ENCODE measurements at places on chromosomes 5 and 9.
A peak's percentile ranks its signal among the peaks of the same experiment; 100 is the strongest.

DNA sequence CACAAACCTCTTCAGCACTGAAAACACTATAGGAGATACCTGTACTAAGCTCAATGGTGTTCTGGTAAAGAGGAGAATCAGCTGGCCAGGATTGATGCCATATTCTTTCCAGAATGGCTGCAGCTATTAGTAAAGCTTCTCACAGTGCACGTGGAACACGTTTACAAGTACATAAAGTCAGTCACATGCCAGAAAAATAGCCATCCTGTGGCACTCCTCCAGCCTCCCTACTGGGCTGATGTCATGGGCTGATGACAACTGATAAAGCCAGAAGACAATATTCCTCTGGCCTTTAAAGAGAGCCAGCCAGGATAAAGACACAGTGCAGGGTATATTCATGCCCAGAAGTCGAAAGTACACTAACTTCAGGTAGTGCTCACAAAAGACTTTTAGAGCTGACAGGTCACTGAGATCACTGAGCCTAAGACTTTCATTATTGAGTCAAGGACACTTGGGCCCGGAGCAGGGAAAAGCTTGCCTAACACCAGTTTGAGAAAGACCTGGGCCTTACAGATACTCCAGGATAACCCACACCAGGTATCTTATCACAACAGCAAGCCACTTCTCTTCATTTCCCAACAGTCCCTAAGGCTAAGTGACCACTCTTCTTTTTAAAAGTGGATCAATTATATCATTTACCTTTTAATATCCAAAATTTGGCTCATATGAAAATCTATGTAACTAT lies 29.4 kb downstream of the ABITRAM start:
- no peak for DNase-seq

DNA sequence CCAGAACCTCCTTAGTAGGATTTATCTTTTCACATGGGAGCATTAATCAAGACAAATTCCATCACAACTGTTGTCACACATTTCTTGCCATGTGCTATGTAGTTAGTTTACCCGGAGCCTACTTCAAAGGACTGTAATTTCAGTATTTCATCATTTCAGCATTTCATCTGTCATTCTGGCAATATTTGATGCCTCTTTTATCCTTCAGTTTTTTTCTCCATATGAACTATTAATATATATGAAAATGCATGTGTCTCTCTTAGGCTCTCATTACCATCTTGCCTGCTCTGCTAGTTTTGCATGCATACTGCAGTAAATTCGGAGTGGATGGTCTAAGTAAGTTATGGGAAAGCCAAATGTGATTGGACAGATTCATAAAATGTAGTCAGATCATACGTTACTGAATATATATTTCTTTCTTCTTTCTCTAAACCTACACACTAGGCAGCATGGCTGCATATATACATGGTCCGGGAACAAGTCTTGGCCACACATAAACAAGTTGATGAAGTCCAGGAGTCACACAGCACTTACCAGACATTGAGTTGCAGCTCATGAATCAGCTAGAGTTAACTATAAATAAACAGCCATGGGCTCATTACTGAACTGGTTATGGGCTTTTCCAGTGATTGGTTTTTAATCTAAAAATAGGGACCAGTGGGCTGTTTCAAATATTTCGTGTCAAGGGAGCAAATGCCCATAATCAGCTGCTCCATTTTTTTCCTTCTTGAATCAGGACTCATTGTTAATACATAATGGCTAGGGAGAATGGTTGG lies 46.6 kb downstream of the SPATA31D1 start:
- no peak for DNase-seq

- peak; percentile 61 for DNase-seq
Measured at GRCh38 chr9:136399176-136400037, 563 bp downstream of the SNAPC4 start.

DNA sequence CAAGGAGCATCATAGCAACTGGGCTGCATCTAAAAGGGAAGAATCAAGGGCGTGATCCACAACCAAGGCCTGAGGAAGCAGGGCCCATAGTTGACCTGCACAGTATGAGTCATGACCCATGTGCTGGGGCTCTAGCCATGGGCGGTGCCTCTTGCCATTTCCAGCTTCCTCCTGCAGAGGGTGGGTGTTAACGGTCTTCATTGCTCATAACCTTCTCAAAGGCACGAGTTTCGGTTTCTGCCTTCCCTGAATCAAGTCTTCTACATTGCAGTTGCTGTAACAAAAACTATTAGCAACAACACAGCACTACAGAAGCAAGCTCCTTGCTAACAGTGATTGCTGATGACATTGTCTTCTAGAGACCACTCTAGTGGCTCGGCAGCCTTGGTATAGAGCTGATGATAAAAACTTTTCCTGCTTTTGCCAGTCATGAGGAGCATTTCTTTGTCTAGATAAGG lies 66.9 kb downstream of the CTSL start:
- peak; percentile 72 for DNase-seq

DNA sequence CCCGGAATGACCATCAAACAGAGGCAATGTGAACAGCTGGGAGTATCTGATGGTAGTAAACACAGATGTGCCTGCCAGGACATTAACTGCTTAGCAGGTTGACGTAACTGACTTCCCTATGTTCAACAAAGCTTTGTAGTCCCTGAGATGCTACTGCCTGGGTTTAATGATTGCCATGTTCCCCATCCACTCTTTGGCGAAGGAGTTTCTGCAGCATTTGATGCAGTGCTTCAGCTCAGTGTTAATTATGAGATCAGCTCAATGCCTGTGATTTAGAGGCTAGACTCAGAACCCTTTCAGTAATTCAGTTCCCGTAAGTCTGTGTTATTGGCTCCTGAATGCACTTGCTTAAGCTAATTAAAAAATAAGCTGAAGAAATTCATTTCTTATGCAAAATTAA lies 547.3 kb upstream of the ZNF608 start:
- no peak for DNase-seq

GRCh38 chr5:75584641-75585040 lies 26.6 kb upstream of the ANKDD1B start:
- DNase-seq: no peak

- no peak for DNase-seq
Measured at GRCh38 chr5:143506836-143507552, 103.5 kb upstream of the NR3C1 start.

DNA sequence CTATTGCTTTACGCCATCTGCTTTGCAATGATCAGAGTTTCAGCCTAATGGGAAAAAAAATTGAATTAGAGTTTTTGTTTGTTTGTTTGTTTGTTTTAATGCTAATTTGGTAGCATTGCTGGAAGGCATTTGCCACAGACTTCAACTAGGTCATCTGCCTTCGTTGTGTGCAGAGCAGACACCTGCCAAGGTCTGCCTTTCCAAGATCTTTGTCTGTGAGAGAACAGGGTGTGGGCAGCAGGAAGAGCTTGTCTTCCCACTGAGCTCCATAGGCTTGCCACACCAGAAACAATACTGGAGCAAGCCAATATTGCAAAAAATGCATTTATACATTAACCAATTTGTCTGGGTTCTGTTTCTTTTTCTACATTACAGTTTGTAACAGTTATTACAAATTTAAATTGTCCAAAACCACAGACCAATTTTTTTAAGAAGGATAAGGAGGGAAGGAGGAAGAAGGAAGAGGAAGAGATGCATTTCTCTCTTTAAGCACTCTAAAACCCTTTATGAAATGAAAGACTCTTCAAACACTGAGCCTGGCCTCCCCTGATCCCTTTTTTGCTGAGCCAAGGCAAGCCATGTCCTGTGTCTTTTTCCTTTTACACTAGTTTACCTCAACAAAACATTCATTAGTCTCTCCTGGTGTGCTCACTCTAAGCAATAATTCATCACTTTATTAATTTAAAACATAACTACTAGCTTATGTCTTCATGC lies 210.5 kb downstream of the SNX18 start:
- DNase-seq: no peak

GRCh38 chr5:169744336-169744735 lies 107.3 kb downstream of the DOCK2 start:
- no peak for DNase-seq

- no peak for DNase-seq
Measured at GRCh38 chr5:65171645-65172044, 310.1 kb downstream of the ADAMTS6 start.

GRCh38 chr9:5868235-5868634 lies 22.5 kb upstream of the MLANA start:
- no peak for DNase-seq

DNA sequence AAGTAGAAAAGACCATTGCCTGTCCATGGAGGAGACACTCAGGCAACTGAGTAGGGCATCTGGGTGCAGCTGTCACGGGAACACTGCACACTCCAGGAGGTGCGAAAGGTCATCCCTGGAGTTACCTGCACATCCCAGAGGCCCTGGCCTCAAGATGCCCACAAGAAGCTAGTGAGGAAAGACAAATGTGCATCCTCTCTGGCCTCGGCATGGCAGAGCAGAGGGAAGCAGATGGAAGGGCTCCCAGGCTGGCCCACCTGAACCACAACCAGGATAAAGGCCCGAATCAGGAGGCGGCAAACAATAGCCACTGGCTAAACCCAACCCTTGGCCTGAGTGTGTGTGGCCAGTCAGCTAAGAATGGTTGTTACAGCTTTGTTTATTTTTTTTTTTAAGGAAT lies 231.7 kb downstream of the SYK start:
- no peak for DNase-seq

DNA sequence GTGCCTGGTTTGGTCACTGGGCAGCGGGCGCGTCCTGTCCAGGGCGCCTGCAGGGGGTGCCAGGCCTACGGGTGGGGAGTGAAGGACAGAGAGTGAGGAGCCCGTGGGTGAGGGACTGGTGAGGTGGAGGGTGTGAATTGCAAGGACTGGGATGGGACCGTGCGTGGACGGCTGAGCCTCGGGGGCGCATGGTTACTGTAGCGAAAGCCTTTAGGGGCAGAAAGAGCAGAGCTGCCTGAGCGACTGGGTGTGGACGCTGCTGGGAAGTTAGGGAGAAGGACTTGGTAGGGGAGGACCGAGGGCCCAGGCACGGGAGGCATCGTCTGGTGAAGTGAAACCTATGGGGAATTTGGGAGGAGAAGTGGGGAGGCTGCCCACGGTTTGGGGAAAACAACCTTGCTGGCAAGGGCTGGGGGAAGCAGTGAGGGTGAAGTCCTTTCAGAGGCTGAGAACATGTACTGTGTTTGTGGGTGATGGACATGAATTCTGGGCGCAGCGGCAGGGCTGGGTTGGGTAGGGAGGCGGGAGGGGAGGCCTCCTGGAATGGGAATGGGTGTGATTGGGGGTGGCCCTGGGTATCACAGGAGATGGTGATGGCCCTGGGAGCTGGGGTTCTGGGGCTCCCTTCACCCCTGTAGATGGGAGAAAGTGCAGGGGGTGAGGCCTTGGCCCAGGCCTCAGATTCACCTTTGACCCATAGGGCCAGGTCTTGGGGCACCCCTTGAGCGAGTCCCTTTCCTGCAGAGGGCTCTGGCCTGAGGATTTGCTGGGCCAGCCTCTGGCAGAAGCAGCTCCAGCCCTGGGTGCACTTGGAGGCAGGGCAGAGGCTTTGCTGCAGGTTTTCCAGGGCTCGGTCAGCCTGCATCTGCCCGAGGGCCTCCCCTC lies 1.7 kb upstream of the TOR4A start:
- DNase-seq: no peak

DNA sequence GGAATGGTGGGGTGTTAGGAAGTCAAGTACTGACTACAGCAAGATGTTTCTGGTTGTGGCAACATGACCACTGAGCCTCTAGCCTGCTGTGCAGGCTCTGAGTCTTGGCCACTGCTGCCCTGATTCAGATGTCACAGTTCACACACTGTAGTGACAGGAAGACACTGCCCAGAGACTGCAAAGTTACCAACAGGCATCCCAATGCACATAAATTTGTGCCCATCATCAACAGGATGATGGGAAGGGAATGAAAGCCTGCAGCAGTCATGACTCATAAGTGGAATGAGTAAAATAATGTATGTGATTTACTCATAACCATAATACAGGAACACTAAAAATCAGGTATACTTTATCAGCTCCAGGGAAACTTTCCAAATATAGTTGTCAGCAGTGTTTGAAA lies 251.6 kb upstream of the HAPLN1 start:
- DNase-seq: no peak

DNA sequence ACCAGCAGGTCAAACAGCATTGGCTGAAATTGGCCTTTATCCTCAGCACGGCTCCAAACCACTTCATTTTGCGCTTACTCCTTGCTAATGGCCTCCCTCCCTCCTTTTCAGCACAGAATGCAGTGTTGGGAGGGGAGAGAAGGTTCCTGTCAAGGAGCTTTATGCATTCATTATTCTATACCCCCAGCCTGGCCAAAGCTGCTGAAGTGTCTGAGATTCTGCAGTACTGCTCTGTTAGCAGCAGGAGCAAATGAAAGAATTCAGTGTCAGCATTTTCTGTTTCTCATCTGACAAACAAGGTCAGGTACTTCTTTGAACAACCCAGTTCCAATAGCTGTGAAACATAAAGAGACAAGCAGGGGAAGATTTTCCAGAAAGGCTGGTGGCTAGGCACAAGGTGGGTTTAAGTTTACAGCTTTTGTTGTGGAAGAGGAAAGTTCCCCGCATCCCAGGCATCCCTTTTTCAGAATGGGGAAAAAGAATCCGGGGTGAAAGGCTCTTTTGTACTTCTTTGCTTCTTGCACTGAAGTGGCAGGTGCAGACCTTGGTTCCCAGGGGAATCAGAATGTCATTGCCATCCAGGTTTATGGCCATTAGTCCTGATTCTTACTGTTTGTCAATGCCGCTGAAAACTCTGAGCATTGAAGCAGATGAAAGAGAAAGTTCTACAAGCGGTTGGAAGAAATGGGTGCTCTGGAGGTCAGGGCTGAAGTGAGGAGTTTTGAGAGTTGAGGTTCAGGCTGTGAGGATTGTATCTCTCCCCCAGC lies 109.3 kb upstream of the APC start:
- DNase-seq: no peak

GRCh38 chr9:35484406-35484805 lies 5.5 kb upstream of the RUSC2 start:
- no peak for DNase-seq

GRCh38 chr9:32742296-32742695 lies 41.0 kb upstream of the TMEM215 start:
- no peak for DNase-seq

DNA sequence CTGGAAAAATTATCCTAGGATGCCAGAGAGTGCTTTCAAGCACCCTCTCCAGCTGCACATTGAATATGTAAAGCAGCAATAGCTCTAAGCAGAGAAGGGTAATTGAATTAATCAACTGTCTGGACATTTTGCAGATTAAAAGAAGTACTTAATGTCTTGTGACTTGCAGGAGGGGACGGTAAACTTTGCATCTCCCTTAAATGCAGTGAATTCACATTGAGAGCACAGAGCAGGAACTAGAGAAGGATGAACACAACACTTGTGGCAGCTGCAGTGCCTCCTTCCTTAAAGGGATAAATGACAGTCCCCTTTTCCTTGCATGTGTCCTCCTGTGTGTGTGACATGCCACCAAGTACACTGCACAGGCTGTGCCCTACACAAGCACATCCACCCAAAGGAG lies 7.4 kb upstream of the CDK5RAP2 start:
- DNase-seq: no peak

GRCh38 chr5:124650147-124650561 lies 96.3 kb downstream of the ZNF608 start:
- DNase-seq: no peak

DNA sequence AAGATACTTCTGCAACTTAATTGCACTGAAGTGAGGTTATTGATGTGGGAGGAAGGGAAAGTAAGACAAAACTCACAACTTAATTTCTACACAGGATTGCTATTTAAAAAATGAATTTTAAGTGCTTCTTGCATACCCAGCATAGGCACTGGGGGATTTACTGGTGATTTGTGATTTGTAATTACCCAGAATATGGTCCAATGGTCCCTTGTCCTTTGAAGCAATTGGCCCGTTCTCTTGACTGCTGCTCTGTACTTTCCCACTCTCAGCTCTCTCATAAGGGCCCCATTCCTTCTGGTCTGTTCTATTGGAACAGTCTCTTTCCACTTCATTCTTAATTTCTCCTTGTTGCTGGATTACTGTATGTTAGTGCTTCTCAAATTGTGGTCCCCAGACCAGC lies 75.4 kb upstream of the SPATA31D4 start:
- DNase-seq: no peak

GRCh38 chr9:118330191-118330986 lies 626.2 kb downstream of the TLR4 start:
- DNase-seq: no peak
